ENCODE measurements at places on chromosomes 6 and 20. TPM values are rescaled to one million over a fixed set of nuclear protein-coding genes. Genes with fewer than 3 reads are reported as not detected.

DNA sequence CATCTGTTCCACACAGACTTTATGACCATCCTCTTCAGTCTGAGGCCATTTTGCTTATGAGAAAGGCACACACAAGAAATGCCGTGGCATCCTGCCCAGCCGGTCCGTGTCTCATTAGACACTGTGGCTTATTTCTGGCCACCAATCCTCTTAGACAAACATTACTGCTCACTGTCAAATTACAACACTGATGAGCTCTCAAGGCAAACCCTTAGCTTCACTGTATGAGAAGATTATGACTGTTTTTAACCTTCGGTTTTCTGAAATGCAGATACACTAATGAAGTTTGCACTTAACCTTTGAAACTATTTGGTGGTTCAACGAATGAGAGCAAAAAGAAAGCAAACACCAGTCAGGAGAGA, 50.5 kb upstream of the DST start:
- DNase-seq = peak; percentile 77

DNA sequence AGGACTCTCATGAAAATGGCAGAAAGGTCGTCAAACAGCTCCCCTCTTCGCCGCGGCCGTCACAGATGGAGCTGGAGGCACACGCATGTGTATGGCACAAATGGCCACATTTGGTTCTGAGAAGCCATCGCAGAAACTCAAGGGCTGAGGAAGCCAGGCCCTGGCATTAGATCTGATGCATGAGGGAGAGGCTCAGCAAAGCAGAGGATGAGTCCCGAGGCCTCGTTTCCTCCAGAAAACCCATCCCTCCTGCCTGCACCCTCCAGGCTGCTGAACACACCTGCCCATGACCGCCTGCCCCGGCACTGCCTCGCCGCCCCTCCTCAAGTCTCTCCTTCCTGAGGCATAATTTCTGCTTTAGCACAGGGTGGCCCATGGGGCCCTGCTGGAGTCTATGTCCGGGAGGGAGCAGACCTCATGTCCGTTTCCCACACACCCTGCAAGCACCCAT, 240.3 kb downstream of the DLL1 start:
- no peak for DNase-seq

DNA sequence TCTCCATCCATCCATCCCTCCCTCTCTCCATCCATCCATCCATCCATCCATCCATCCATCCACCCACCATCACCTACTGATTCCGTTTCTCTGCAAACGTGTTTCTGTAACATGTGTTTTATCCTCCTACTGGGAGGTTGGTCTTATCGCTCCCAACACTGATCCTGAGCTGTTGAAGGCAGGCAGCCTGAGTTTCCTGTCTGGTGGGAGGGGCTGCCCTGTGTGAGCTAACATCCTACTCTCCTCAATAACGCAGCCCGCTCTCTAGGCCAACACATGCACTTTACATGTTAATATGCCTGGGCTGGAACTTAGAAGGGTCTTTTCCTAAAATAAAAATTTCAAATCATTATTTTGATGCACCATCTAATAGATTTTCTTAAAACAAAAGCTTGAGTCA, 126.5 kb downstream of the WDR27 start:
- no peak for DNase-seq

GRCh38 chr6:28413681-28414080, 14.1 kb upstream of the ZSCAN12 start:
- DNase-seq = no peak

Gene HRH3
- total RNA-seq = not detected

Measured in tibial nerve (tissue), 4 donors.